Muscle of leg (tissue), 16 donors: ENCODE measurements at places on chromosomes 16 and 17. TPM values are rescaled to one million over a fixed set of nuclear protein-coding genes. Genes with fewer than 3 reads are reported as not detected.

DNA sequence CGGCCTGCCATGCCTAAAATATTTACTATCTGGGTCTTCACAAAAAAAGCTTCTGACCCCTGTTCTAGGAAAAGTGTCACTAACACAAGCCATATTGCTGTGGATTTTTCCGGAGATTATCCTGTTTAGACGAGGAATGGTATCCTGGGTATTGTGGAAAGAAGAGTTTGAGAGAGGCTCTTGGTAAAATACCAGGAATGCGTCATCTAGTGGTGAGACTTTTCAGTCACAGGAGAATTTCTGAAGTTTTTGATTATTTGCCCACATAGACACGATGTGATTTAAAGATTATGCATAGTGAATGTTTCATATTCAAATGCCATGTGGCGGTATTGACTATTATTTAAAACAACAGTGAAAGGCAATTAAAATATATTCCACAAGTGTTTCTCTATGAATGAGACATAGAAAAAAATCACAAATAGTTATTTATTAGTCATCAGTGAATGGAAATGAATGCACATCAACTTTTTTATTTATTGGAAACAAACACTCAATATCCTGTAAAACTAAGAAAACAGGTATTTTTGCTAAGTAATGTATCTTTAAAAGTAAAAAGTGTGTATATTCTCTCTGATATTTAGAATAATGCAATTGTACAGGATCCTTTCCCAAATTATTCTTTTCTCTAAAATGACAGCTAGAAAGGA, 7.8 kb downstream of the KRT28 start:
- no peak overlapping the region for H3K4me3 ChIP-seq
- H3K4me1 ChIP-seq: peaks cover 5% of the 10 kb centered on the region
- peaks cover 9% of the 10 kb centered on the region for H3K27me3 ChIP-seq
- no peak overlapping the region for H3K27ac ChIP-seq
- no peaks in the 10 kb centered on the region for H3K36me3 ChIP-seq

GRCh38 chr17:40293363-40293762, 5.7 kb downstream of the CDC6 start:
- peak; percentile 98 for DNase-seq
- H3K4me1 ChIP-seq: peaks cover 17% of the 10 kb centered on the region
- H3K36me3 ChIP-seq: peaks cover 6% of the 10 kb centered on the region
- peak overlapping the region; percentile 92 for H3K27ac ChIP-seq
- no peaks in the 10 kb centered on the region for H3K27me3 ChIP-seq

GRCh38 chr17:75588596-75589011, 1.0 kb downstream of the MYO15B start:
- no peak for DNase-seq
- H3K27ac ChIP-seq: peak overlapping the region; percentile 91
- peaks cover 18% of the 10 kb centered on the region for H3K36me3 ChIP-seq
- peaks cover 19% of the 10 kb centered on the region for H3K4me1 ChIP-seq

DNA sequence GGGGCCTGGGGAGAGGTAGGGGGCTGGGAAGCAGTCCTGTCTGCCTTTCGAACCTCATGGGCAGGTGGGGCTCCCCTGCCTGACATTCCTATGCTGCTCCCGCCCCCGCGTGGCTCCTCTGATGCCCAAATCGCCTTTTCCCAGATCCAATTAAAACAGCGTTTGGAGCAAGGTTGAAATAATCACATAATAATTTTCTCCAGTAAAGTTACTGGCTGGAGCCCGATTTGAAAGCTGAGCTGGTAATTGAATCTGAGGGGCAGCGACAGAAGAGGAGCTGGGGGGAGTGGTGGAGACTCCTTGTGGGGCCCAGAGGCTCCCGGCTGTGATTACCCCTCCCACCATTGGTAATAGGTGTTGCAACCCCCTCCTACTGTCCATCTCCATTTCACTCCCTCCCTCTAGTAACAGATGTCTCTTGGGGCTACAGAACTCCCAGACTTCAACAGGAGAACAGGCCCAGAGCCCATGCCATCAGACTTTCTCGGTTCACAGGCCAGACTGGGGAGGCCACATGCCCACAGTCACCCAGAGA, 38.9 kb upstream of the C1QL1 start:
- H3K27me3 ChIP-seq: peaks cover 2% of the 10 kb centered on the region
- no peaks in the 10 kb centered on the region for H3K36me3 ChIP-seq
- H3K4me1 ChIP-seq: peaks cover 6% of the 10 kb centered on the region
- DNase-seq: no peak
- no peak overlapping the region for H3K4me3 ChIP-seq

DNA sequence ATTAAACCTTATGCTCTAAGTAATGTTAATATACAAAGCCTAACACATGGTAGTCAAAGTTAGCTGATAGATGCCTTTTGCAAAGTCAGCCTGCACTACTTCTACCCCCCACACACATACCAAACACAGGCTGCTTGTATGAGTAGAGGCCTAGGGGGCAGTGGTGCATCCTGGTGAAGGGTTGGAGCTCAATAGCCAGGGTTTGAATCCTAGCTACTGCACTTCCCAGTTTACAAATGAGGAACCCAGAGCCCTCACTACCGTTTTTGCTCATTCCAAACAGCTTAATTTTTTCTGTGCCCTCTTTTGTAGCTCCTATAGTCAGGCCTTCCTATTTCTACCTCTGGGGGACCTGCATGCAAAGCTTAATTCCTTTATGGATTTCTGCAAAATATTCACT, 18.9 kb upstream of the HYDIN start:
- H3K4me3 ChIP-seq: no peak overlapping the region
- H3K27ac ChIP-seq: no peak overlapping the region
- H3K4me1 ChIP-seq: no peaks in the 10 kb centered on the region
- peak; percentile 16 for DNase-seq
- no peaks in the 10 kb centered on the region for H3K36me3 ChIP-seq

Gene VTN
- total RNA-seq: 0.58 TPM

DNA sequence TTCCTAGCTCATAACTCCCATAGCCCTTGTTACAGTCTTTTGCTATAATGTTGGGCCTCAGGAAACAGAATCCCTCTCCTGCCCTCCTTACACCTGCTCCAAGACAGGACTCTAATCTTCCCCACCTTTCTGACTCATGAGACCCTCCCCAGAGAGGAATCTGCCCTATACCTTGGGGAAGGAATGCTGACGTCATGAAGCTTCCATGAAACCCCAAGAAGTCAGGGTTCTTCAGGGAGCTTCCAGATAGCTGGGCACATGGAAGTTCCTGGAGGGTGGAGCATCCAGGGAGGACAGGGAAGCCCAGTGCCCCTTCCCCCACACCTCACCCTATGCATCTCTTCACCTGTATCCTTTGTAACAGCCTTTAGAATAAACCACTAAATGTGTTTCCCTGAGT, 285.7 kb downstream of the SOX9 start:
- H3K4me1 ChIP-seq: peaks cover 25% of the 10 kb centered on the region
- H3K27me3 ChIP-seq: peaks cover 5% of the 10 kb centered on the region
- no peak overlapping the region for H3K4me3 ChIP-seq
- DNase-seq: no peak
- no peaks in the 10 kb centered on the region for H3K36me3 ChIP-seq

GRCh38 chr17:36460265-36460937, 26.1 kb upstream of the ZNHIT3 start:
- no peaks in the 10 kb centered on the region for H3K4me1 ChIP-seq
- DNase-seq: no peak
- H3K27me3 ChIP-seq: peaks cover 27% of the 10 kb centered on the region

DNA sequence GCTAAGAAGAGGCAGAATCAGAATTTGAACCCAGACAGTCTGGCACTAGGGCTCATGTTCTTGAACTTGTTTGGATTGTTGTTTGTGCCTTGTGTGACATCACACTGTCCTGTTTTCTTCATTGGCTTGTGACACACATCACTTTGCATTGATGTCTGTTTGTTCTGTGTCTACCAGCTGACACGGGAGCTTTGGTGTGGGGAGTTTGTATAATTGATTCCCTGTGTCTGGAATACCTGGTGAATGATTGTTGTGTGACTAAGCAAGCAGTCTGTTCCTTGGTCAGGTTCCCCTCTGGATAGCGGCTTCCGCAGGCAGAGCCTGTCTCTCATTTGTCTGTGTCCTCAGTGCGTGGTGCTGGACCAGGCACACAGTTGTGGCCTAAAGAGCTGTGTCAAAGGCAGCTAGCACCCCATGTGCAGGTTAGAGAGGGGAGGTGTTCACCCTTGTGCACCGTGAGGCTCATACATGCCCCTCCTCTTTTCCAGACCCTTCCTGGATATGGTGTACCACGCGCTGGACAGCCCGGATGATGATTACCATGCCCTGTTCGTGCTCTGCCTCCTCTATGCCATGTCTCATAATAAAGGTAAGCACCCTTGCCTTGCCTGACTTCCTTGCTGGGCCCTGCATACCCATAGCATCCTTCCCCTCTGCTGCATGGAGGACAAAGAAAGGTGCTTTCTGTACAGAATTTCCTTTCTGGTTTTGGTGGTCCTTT, 80.1 kb downstream of the CLEC16A start:
- peaks cover 7% of the 10 kb centered on the region for H3K4me1 ChIP-seq
- no peaks in the 10 kb centered on the region for H3K27me3 ChIP-seq

Gene SCNN1B
- 0.04 TPM for total RNA-seq

Gene B4GALNT2
- total RNA-seq: under 0.01 TPM

Gene NXPH3
- 1.5 TPM for total RNA-seq

DNA sequence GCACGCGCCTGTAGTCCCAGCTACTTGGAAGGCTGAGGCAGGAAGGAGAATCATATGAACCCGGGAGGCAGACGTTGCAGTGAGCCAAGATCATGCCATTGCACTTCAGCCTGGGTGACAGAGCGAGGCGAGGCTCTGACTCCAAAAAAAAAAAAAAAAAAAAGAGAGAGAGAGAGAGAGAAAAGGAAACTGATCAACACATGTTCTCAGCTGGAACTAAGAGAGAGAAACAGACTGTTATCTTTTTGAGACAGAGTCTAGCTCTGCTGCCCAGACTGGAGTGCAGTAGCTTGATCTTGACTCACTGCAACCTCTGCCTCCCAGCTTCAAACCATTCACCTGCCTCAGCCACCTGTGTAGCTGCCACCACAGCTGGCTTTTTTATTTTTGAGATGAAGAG, 60.4 kb downstream of the STH start:
- H3K27me3 ChIP-seq: no peaks in the 10 kb centered on the region
- no peak overlapping the region for H3K27ac ChIP-seq
- H3K4me3 ChIP-seq: no peak overlapping the region
- DNase-seq: no peak

- H3K4me1 ChIP-seq: peaks cover 7% of the 10 kb centered on the region
- H3K27ac ChIP-seq: no peak overlapping the region
- peaks cover 12% of the 10 kb centered on the region for H3K27me3 ChIP-seq
- H3K4me3 ChIP-seq: no peak overlapping the region
- no peaks in the 10 kb centered on the region for H3K36me3 ChIP-seq
Measured at GRCh38 chr17:6677158-6677831, 25.7 kb downstream of the C17orf100 start.

- H3K4me3 ChIP-seq: no peak overlapping the region
- peak; percentile 35 for DNase-seq
- H3K27me3 ChIP-seq: peaks cover 4% of the 10 kb centered on the region
- H3K36me3 ChIP-seq: no peaks in the 10 kb centered on the region
- H3K4me1 ChIP-seq: peaks cover 12% of the 10 kb centered on the region
- H3K27ac ChIP-seq: peak overlapping the region; percentile 3
Measured at GRCh38 chr16:19088341-19088916, 21.0 kb downstream of the COQ7 start.

Gene KRT31
- total RNA-seq: 3.3 TPM

DNA sequence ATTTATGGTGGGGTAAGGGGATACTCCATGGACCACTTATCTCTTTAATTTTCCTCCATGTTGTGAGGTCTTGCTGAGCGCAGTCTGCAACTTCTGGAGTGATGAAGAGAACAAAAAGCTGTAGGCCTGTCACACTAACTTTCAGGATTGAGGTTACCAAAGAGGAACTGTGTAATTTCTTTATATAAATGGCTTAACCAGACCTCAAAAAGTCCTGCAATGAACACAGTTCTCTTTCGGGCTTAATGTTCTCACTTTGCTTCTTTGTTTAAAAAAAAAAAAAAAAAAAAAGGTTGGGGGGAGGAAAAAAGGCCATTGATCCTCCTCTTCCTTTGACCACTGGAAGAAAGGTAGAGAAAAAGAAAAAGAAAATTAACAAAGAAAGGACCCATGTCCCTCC, 86.8 kb upstream of the SOX9 start:
- no peak for DNase-seq
- no peaks in the 10 kb centered on the region for H3K36me3 ChIP-seq
- H3K4me3 ChIP-seq: no peak overlapping the region
- peaks cover 8% of the 10 kb centered on the region for H3K4me1 ChIP-seq

DNA sequence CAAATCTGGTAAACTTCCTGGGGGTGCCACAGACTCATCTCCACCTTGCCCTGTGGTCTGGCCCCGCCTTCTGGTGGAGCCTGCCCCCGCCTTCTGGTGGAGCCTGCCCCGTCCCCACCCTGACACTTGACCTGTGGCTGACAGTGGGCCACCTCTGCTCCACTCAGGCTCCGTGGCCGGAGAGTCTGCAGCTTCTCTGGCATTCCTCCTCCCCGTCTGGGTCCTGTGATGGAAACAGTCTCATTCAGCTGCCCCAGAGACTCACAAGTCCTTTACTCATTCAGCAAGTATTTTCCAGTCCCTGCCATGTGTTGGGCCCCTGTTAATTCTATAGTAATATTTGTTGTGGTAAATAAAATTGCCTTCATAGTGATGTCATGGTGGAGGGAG, 21.0 kb upstream of the G6PC1 start:
- peak; percentile 50 for DNase-seq
- H3K4me1 ChIP-seq: peaks cover 4% of the 10 kb centered on the region
- no peak overlapping the region for H3K27ac ChIP-seq
- H3K36me3 ChIP-seq: no peaks in the 10 kb centered on the region

- peak; percentile 23 for DNase-seq
- peaks cover 71% of the 10 kb centered on the region for H3K27me3 ChIP-seq
- H3K4me1 ChIP-seq: peaks cover 13% of the 10 kb centered on the region
- H3K36me3 ChIP-seq: no peaks in the 10 kb centered on the region
- peak overlapping the region; percentile 42 for H3K27ac ChIP-seq
- no peak overlapping the region for H3K4me3 ChIP-seq
Measured at GRCh38 chr16:86733546-86734254, 155.4 kb downstream of the FOXL1 start.

Gene KRT13
- total RNA-seq: 0.13 TPM

GRCh38 chr16:69465083-69465721, 40.8 kb downstream of the CYB5B start:
- no peaks in the 10 kb centered on the region for H3K4me1 ChIP-seq
- no peak overlapping the region for H3K27ac ChIP-seq
- no peak for DNase-seq
- H3K4me3 ChIP-seq: no peak overlapping the region
- peaks cover 12% of the 10 kb centered on the region for H3K36me3 ChIP-seq
- H3K27me3 ChIP-seq: no peaks in the 10 kb centered on the region

- H3K27ac ChIP-seq: no peak overlapping the region
- H3K27me3 ChIP-seq: peaks cover 40% of the 10 kb centered on the region
- H3K4me1 ChIP-seq: no peaks in the 10 kb centered on the region
- DNase-seq: peak; percentile 9
Measured at GRCh38 chr16:6016530-6017184, 919.1 kb upstream of the EEF2KMT start.

Gene KCNJ16
- 0.22 TPM for total RNA-seq

Gene CD300E
- total RNA-seq: 0.09 TPM

Gene ZNF747
- total RNA-seq: 8.2 TPM
